ENCODE measurements at places on chromosomes 12 and 14.

- no peak for DNase-seq
Measured at GRCh38 chr14:105324080-105324778, 9.7 kb downstream of the PACS2 start.

GRCh38 chr12:116263431-116263830 lies 14.1 kb downstream of the MED13L start:
- DNase-seq, result no peak

- DNase-seq, result no peak
Measured at GRCh38 chr12:49524660-49525324, 14.0 kb upstream of the KCNH3 start.

DNA sequence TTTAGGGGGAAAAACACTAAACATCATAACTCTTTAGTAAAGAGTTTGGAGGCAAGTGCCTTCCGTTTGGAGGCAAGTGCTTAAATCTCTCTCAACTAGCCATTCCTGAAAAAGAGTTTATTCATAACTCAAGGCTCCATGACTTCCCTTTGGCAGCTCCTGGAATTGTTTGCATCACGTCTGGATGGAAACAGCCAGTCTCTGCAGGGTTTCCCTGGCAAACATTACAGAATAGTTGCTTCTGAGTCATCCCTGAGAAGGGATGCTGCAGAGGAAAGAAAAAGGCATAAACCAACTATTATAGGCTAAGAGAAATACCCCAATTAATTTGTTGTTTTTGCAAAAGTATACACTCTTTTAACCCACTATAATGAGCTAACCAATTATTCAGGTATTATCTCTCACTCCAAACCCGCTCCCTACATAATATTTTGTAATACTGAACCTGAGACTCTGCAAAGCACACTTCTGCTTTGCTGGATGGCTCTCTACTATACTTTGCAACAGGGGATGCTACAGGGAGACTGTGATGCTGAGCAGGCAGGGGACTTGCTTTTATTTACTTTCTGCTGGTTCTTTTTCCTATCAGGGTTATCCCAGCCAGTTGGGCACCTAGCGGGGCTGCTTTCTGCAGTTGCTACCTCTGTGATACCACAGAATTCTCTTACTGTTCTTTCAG lies 497.7 kb downstream of the FUT8 start:
- DNase-seq, result no peak

DNA sequence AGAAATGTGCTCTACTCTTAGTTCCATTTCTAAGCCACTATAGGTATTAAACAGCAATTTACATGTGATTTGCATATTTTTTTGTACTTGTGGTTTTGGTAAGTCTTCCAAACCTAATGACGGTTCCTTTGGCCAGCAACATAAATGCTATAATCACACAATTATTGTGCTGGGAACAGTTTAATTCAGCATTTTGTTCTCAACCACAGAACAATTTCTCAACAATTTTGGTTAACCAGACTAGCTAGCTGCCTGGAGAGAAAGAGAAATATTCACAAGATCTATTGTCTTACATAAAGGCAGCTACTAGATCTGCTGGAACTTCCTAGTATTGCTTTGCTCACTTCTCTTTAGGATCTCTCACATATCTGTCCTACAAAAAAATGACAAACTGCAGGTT lies 265.3 kb downstream of the SOX5 start:
- DNase-seq, result no peak

DNA sequence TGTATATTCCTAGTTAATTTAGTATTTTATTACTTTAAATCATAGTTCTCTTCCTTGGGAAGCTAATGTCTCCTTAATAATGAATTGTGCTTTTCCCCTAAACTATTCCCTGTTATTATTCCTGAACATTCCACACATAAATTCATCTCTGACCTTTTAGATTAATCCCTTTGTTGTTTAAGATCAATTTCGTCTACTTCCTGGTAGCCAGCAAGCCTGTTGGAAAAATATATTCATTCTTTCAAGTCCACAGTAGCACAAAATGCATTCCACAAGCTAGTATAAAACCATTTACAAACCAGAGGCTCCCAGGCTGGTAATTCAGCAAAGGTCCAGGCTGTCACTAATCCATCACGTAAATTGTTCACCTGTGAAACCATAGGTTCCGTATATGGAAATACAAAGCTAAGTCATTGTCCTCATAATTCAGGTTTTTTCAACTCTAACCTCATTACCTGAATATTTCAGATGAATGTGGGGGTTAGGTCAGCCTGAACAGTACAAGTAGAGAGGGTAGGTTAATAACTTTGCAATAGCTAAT lies 232.7 kb downstream of the SEC23A start:
- DNase-seq, result no peak

GRCh38 chr14:64447876-64448670 lies 17.2 kb upstream of the AKAP5 start:
- DNase-seq, result no peak

- no peak for DNase-seq
Measured at GRCh38 chr14:38958589-38958988, 144.4 kb downstream of the SEC23A start.

DNA sequence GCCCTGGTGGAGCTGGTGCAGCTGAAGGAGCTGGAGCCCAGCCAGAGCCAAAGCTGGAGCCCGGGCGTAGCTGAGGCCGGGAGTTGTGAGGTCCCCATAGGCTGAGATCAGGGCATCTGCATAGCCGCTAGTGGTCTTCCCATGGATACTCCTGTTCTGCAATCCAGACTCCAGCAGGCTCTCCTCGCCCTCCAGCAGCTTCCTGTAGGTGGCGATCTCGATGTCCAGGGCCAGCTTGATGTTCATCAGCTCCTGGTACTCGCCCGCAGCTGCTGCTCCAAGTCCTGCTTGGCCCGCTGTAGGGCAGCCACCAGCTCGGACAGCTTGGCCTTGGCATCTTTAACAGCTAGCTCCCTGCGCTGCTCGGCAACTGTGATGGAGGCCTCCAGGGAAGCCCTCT lies 966.1 kb downstream of the FSCB start:
- no peak for DNase-seq

DNA sequence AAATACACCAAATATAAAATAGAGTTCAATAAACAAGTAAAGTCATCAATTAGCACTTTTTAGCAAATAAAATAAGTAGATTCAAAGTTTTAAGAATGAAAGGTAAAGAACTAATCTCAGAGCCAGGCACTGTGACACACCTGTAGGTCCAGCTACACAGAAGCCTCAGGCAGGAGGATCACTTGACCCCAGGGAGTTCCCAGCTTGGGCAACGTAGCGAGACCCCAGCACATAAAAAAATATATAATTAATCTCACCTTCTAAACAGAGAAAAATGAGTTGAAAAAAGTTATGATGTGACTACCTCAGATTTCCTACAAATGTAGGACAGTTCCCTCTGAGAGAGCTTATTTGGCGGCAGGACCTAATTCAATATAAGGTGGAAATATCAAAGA lies 19.3 kb downstream of the DAD1 start:
- no peak for DNase-seq

GRCh38 chr12:57129321-57129842 lies 1.1 kb downstream of the LRP1 start:
- no peak for DNase-seq

DNA sequence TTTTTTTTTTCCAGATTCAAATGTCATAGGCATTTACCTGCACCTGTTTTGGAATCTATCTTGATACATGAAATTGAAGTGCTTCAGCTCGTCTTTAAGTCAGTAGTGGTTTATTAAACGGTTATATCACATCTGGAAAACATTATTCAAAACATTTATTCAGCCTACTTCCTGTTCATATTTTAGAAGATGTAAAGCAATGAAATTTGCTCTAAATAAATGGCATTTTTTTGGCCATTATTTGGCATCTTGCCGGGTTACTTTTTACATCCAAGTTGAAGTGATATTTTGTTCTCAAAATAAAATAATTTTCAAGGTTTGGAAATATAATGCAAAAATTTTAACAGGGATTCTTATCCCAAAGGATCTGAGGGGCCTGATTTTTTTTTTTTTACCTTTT lies 103.1 kb downstream of the EML1 start:
- DNase-seq, result no peak

DNA sequence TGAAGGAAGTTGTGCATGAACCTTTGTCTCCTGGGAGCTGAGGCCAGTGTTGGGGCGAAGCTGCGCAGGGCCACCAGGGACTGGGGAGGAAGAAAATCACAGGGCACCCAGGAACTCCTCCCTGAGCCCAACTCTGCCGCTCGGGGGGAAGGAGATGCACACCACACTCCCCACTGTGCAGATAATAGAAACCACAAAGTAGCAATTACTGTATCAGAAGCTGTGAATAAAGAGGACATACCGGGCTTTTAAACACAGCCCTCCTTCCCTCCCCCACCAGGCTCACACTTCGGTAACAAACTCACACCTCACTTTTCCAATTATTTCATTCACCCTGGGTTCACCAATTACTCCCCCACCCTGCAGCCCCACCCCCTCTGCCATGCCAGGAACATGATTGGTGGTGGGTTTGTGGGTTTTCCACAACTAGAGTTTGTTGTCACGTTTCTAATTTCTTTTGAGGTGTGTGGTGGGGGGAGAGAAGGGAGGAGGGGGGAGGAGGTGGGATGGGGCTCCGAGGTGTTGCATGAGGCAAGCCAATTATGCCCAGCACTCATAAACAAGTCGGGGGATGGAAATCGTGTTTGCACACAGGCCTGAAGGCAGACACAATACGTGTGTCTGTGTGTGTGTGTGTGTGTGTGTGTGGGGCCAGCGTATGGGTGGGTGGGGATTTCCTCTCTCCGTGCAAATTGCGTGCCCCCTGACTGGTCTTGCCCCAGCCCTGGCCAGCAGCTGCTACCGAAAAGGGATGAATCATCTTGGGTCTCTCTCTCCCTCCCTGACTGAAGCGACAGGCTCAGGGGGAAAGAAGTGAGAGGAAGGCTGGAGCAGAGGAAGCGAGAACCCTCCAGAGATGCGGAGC lies 103.3 kb downstream of the RBM19 start:
- DNase-seq, result no peak

DNA sequence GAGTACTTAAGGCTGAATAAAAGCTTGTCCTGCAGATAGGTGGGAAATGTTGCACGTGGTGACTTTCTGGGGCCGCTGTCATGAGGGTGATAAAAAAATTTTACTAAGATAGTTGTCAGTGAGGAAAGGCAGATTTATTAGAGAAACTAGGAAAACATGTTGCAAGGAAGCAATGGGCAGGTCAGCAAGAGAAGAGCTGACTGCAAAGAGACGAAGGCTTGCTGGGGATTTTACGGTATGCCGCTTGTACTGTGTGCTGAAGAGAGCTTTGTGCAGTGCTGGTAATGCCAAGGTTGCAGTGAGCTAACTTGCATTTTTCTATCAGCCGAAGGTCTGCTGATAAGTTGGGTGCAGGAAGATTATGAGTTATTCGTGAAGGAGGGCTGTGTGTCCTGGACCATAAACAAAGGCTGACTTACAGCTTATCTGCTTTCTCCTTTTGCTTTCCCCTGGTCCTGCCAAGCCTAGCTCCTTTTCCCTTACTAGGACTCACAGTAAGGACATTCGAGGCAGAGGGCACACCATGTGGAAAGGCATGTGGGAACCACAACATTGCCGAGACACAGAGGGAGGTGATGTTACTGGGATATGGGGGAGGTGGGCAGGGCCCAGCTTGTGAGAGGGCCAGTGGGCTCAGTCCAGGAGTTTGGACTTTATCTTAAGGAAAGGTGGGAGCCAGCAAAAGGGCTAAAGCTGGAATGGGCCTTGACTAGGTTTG lies 7.4 kb upstream of the CCDC88C start:
- no peak for DNase-seq

GRCh38 chr12:86710109-86710508 lies 453.9 kb upstream of the MGAT4C start:
- no peak for DNase-seq

DNA sequence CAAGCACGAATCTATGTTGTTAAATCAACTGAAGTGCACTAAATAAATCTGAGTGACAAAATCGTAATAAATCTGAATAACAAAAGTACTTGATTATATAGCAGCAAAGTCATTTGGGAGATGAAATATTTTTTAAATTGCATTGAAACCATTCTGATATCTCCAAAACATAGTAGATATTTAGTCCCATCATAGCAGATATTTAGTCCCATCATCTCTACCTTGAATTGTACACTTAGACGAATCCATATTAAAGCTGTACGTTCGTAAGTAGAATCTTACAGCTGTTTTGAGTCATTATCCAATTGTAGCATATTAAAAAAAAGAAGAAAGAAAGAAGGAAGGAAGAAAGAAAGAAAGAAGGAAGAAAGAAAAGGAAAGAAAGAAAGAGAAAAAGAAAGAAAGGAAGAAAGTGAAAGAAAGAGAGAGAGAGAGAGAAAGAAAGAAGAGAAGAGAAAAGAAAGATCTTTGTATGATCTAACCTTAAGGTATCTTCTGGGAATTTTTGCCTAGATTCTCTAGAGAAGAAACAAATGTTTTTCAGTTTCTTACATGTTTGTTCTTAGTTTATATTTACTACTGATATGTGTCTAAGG lies 2.6 kb downstream of the DCN start:
- DNase-seq, result no peak

- DNase-seq, result no peak
Measured at GRCh38 chr14:97350894-97351731, 553.9 kb downstream of the VRK1 start.

DNA sequence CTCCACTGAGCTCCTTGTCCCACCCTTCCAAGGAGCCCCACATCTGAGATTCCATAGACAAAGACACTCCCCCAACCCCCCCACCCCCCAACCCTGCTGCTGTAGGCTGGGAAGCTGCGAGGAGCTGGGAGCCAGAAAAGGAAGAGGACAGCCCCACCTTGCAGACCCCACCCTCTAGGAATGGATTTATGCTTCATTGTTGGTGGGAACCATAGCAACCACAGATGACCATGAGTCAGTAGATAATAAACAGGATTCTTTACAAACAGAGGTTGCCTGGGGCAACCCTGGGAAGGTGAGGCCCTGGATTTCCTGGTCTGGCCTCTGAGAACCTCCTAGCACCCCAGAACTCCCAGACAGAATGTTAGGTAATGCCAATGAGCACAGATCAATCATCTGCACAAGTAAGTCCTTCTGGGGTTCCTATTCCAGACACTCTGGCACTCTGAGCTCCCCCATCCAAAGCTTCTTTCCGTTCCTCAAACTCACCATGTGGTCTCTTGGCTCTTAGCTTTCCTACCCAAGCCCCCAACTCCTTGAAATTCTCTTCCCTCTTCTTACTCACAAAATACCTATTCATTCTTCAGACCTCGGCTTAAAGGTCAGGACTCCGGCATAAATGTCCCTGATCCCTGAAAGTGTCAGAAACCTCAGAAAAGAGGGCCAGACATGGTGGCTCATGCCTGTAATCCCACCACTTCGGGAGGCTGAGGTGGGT lies 15.2 kb upstream of the PLEKHG6 start:
- no peak for DNase-seq

GRCh38 chr12:105562199-105562971 lies 231.9 kb downstream of the C12orf75 start:
- DNase-seq, result no peak

- DNase-seq, result peak; percentile 40
Measured at GRCh38 chr12:109385339-109386058, 37.8 kb downstream of the MYO1H start.

DNA sequence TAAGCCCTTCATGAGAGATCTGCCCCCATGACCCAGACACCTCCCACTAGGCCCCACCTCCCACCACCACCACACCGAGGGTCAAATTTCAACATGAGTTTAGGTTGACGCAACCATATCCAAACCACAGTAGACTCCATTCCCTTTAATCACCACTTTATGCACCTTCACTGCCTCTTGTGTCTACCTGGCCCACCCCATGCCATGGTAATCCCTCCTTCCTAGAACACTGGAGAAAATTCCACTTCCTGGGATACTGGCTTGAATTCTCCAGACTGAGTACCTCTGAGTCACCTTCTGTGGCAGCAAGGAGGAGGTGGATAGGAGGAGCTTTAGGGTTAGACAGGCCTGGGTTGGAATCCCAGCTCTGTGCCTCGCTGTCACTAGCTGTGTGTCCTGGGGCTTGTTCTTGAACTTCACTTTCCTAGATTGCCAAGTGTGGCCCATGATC lies 26.1 kb upstream of the CIPC start:
- no peak for DNase-seq

- no peak for DNase-seq
Measured at GRCh38 chr14:105281371-105282097, 19.3 kb downstream of the BRF1 start.

All from CD4-positive, alpha-beta T cell (primary cell).